ENCODE measurements at places on chromosomes 16 and 17.
A peak's percentile ranks its signal among the peaks of the same experiment; 100 is the strongest.

GRCh38 chr17:7744416-7744815 lies 26.9 kb downstream of the DNAH2 start:
- no peak for DNase-seq

DNA sequence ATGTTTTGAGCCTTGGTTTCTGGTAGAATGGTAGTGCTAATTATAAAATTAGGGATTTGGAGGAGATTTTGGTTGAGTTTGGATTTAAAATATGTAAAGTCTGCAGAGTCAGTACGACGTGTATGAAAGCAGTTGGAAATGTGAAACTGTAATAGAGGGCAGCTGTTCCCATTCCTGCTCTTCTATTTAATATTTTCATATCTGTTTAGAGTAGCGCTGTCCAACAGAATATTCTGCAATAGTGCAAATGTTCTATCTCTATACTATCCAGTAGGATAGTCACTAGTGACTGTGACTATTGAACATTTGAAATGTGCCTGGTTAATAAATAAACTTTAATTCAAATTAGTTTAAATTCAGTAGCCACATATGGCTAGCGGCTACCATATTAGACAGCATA lies 443.4 kb upstream of the SOX9 start:
- no peak for DNase-seq

- DNase-seq = peak; percentile 32
Measured at GRCh38 chr16:17467923-17468540, 2.7 kb downstream of the XYLT1 start.

DNA sequence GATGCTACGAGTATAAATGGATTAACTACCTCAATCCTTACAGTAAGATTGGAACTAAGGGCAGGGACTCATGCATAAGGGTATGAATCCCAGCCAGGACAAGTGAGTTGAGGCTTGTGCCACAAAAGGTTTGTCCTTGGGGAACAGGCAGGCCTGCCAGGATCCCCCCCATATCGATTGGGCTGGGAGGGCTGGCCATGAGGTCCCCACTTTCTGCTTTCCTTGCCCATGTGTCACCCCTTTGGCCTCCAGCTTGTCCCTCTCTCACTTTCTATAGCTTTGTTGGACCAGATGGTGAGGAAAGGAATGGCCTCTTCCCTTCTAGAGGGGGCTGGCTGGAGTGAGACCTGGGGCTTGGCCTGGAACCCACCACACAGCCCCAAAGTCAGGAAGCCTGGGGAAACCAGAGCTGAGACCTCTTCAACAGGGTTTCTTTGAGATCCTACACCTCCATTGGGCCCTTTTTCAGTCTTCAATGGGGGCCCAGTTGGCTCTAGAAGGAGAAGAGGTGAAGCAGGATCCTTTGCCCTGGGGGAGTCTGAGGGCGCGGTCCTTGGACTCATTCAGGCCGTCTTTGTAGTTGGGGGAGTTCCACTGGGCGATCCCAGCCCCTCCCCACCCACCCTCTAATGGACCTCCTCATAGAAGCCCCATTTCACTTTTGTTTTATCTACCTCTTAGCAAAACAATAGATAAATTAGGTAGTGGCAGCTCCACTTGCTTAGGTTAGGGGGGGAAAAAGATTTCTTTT lies 57.3 kb downstream of the IGF2BP1 start:
- no peak for DNase-seq

DNA sequence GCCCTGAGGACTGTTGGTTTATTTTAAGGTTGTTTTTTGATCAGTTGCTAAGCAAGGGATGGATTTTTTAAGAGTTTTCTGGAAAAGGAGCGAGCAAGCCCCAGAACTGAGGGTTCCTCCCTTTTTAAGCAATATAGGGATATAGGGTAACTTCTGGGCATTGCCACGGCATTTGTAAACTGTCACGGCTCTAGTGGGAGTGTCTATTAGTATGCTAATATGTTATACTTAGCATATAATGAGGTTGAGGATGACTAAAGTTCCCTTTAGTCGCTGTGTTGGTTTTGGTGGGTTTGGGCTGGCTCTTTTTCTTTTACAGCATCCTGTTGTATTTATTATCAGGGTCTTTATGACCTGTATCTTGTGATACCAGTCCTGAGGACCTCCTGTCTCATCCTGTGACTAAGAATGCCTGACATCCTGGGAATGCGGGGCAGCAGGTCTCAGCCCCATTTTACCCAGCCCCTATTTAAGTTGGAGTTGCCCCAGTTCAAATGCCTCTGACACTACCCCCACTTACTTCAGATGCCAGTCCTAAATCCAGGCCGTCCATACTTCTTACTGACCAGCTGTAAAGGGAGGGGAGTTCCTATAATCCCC lies 59.4 kb downstream of the MFSD11 start:
- DNase-seq = no peak

DNA sequence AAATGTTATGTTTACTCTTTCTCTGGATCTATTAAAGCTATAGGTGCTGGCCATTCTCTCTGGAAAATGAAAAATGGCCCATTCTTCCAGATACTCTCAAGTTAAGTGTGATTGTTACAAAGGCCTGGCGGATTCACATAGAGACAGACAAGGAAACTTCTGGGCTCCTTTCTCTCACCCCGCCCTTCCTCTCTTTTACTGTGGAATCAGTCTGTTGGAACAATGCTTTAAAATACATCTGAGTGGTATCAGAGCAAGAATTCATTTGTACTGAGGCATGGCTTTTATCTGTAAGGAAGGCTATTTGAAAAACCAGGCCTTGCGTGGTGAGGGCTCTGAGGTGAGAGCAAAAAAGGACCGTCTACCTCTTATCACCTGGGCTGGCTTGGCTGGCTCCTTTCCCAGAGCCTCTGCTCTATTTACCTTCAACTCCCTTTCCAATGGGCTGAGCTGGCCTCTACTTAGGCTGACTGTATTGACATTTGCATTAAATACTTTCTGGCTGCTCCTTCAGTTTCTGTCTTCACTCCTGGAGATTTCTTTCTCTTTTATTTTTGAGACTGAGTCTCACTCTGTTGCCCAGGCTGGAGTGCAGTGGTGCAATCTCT lies 274.0 kb downstream of the PHKB start:
- DNase-seq = no peak

DNA sequence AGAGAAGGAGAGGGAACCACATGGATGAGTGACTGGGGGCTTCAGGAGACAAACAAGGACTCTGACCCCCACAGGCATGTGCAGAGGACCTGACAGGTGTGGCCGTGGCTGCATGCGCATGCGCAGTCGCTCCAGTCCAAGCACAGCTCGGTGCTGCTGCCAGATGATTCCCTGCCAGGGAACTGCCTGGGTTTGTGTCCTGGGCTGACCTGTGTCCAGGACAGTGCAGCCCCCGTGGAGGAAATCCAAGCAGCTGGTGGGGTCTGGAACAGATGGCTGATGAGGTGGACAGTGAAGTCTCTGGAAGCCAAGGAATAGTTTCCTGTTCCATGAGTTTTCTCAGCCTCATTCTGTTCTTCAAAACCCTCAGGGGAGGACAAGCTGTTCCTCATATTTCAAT lies 27.3 kb downstream of the LASP1 start:
- no peak for DNase-seq

DNA sequence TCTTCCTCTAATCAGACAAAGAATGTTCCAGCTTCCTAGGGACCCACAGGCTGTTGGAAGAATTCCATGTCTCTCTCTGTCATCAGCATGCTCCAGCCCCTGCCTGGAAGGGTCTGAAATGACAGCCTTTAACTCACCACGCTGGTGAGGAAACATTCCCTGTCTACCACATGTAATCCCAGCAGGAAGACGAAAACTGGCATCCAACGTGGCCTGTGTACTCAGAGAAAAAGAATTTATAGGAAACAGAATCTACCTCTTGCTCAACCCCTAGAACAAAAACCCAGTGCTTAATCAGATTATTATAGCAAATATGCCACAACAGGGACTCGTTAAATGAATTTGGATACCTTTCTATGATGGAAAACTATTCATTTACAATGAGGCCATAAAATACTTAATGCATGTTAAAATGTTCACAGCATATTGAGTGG lies 147.3 kb upstream of the FOXF1 start:
- no peak for DNase-seq

DNA sequence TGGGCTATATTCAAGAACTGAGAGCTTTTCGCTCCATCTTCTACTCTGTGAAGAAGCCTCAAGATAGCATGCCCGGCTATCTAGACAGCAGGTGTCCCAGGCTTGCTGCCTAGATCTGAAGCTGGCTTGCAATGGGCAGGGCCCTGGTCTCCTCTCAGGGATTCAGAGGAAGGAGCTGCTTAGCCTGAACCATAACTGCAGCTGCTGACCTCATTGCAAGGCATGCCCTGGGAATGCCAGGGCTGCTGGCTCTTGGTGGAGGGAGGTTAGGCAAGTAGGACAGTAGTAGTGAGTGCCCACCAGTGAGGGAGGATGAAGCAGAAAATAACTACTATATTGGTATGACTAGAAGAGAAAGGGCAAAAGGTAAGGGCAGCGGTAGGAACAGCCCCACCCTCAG lies 21.3 kb upstream of the SLC35B1 start:
- DNase-seq = no peak

GRCh38 chr17:81393684-81394376 lies 1.4 kb upstream of the BAHCC1 start:
- DNase-seq = peak; percentile 100

- DNase-seq = no peak
Measured at GRCh38 chr16:10662212-10662611, 32.5 kb downstream of the TEKT5 start.

DNA sequence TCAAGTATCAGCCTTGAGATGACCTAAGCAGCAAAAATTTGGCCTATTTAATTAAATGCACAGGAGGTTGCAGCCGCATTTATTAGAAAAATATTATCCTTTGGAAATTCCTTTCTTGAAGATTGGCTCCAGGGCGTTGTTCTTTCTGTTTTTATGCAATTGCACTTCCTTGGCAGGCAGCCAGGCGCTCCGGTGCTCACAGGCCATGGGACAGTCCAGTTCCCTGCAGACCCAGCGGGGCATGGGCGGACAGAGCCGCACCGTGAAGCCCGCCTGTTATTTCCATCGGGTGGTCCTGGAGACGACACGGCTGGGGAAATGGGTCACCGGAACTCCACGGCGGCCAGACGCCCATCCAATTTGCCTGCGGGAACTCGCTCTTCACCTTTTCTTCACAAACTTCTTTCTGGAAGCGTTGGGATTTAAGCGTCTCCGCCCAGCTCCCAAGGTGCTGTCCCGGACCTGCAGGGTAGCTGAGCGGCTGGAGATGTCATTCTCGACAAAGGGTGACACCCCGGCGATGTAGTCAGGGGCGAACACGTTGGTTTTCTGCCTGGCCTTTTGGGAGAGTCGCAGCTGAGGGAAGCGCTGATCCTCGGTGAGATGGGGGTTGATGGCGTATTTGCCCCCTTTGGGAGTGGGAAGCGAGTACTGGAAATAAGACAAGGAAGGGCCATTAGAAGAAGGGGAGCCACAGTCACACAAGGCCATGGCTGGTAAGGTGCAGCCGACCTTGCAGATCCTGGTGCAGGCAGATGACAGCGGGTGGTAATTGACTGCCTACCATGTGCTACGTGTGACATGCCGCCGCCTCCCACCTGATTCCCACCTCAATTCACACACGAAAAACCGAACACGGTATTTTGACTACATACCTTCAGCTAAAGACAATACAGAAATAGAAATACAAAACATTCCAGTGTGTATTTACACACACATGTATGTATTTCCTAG lies 12.5 kb downstream of the NOB1 start:
- DNase-seq = no peak

GRCh38 chr17:66281661-66282369 lies 20.6 kb upstream of the PRKCA start:
- DNase-seq = no peak

DNA sequence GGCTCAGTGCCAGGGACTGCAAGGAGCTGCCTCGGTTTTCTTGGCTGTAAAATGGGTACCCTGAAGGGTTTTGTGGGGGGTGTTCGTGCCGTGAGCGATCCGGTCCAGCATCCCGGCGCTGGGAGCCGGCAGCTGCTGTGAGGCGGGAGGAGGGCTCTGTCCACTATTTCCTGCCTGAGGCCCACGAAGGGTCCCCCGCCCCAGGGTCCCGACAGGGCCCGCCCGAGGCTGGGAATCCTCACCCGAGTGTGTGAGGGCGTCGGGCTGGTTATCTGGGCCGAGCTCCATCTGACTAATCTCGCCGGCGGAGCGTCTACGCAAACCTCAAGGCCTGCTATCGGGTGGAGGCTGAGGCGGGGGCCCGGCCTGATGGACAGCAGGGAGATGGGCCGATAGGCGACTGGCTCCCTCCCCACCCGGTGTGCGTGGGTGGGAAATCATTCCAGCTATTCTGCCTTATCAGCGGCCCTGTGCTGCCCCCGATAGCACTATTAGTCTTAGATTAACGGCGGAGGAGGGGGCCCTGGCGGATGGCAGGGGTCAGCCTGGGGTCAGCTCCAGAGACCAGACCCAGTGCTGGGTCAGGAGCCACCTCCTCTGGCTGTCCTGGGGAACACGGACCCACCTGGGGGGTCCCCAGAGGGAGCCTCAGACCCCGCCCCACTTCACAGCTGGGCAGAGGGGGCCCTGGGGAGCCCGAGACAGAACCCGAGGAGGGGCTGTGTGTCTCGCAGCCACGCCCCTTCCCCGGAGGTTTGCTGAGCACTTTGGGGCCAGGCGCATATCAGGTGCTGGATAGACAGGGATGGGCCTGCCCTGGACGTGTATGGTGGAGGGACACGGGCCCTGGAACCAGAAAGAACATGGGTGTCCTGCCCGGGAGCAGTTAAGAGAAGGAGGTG lies 44.7 kb downstream of the ZFPM1 start:
- no peak for DNase-seq

DNA sequence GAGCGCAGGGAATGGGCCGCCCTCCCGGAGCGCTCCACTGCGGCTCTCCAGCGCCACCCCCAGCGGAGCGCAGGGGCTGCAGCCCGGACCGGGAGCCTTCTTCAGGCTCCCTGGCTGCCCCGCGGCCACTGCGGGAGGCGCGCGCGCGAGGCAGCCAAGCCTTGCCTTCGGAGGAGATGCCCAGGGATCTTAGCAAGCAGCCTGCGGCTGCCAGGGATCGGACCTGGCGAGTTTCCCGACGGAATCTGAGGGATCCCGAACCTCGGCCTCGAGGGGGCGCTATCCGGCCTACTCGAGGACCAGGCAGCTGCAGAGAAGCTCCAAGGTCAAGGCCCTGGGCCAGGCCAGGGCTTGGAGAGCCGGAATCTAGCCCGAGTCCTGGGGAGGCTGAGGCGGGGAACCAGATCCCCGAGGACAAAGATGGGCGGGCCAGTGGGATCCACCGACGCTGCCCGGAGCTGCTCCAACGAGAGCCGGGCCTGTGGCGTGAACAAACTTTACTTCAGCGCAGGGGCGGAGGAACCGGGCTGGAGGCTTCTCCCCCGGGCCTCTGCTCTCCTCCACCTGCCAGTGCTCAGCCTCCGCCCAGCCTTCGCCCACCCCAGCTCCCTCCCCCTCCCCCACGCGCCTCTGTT lies at the start of gene IRX6:
Gene IRX6 (plus strand): TSS at position 567 of the 635 bp plus-strand sequence. CDS start 889 bp downstream, outside the sequence.
- DNase-seq = peak; percentile 67

DNA sequence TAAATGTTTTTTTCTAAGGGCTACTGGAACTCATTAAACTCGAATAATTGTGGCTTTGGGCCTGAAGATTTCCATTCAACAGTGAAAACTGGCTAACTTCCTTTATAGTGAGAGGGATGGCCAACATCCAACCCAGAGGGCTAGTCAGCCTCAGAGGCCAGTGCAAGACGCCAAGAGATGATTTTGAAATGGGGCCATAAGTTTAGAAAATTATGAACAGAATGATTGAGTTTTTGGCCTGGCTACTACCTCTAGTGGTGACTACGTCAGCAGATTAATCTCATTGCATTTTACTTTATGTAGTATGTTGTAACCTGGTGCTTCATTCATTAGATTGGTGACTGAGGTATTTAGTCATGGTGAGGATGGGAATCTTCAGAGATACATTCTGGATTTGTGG lies 28.4 kb downstream of the HAPSTR1 start:
- DNase-seq = no peak
